ENCODE measurements at places on chromosomes 4 and X.
A peak's percentile ranks its signal among the peaks of the same experiment; 100 is the strongest.

DNA sequence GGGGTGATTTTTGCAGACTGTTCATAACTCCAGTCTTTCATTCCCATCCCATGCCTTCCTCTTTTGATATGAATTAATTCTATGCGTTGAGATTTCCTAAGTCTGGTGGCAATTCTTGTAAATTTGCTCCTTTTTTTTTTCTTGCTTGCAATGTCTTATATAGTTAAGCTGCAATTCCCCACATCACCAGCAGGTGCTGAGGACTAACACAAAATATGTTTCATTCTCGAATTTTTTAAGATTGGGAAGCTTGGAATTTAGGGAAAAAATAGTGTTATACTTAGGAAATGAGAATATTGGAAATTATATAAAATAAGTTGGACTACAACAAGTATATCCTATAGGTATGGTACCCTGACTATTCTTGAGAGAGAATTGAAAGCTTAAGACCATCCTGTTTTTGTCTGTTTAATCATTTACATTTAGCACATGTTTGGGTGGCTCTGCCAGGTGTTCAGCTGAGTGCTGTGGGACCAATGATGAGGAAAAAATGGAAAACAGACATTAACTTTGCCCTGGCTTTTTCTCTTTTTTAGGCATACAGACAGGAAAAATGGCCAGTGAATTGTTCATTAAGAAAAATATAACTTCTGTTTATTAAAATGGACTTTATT is 30.2 kb downstream of the AFF2 start:
- DNase-seq, result no peak

DNA sequence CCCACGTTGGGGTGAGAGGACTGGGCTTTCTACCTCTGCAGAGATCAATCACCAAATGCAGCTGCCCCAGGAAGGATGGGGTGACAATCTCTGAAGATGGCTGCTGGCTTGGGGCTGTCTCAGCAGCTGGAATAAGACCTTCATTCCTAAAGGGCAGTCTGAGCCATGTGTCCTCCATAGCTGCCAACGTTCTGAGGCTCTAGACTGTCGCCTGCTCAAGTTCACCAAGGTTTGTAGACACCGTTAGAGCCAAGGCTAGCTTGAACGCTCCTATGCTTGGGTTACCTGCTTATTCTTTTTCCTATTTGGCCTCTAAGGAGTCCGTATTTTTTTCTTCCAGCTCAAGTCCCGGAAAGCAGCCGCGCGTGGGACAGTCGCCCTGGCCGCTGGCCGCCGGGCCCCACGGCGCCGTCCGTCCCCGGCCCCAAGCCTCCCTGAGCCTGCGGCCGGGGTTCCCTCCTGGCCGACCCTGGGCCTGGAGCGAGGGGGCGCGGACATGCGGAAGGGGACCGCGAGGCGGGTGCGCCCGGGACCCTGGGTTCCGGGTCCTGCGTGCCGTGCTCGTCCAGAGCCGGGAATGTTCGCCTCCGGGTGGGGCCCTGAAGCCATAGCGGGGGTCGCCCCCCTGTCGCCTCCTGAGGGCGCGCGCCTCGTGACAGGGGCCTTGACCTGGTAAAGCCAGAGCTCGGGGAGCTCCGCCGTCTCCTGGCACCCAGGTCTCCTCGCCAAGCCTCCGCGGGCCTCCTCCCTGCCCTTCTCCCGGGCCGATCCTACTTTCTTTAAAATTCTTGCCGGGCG is 23.3 kb downstream of the MRFAP1 start:
- DNase-seq, result no peak

DNA sequence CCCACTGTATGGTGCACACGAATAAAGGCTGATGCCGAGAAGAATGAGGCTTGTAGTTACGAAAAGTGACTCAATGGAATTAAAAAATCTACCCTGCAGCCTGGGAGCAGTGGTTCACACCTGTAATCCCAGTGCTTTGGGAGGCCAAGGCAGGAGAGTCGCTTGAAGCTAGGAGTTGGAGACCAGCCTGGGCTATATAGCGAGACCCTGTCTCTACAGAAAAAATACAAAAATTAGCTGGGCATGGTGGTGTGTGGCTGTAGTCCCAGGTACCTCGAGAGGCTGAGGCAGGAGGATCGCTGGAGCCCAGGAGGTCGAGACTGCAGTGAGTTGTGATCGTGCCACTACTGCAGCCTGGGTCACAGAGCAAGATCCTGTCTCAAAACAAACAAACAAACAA is 11.7 kb upstream of the OPN1LW start:
- no peak for DNase-seq

GRCh38 chrX:42366181-42366580 is 411.8 kb downstream of the PPP1R2C start:
- DNase-seq, result no peak

- DNase-seq, result no peak
Measured at GRCh38 chr4:78613522-78614321, 62.2 kb downstream of the ANXA3 start.

DNA sequence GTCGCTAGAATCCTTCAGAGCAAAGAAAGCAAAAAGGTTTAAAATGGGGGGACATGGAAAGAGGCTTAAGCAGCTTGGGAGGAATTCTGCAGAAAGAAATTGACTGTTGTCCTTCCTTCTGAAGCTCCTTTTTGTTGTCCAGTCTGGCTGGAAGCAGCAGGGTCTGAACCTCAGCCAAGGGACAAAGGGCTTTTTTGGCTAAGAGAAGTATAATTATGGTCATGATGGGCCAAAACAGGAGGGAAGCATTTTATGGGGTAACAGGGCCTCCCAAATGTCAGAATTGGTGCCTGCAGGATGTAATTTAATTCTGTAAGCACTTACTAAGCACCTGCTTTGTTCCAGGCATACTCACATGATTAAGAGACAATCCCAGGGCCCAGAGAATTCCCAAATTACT is 74.2 kb upstream of the CPEB2 start:
- DNase-seq, result no peak

GRCh38 chr4:133624744-133625143 is 475.6 kb downstream of the PCDH10 start:
- DNase-seq, result no peak

DNA sequence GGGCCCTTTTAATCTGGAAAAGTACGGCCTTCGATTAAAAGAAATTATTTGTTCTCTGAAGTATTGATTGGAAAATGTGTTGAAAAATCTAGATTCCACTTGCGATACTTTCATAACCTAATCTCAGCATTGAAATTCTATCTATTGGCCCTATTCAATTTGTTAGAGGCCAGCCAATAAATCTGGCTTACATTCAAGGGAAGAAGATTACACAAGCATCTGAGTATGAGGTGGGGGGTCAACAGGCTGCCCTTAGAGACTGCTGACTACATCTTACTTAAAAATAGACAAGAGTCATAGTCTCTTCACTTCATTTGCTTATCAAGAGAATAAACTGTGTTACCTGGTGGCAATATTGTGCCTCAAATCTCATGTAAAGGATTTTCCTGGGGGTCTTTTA is 248.0 kb upstream of the KCNIP4 start:
- DNase-seq, result no peak

- DNase-seq, result no peak
Measured at GRCh38 chr4:82551734-82552133, 10.1 kb downstream of the TMEM150C start.

DNA sequence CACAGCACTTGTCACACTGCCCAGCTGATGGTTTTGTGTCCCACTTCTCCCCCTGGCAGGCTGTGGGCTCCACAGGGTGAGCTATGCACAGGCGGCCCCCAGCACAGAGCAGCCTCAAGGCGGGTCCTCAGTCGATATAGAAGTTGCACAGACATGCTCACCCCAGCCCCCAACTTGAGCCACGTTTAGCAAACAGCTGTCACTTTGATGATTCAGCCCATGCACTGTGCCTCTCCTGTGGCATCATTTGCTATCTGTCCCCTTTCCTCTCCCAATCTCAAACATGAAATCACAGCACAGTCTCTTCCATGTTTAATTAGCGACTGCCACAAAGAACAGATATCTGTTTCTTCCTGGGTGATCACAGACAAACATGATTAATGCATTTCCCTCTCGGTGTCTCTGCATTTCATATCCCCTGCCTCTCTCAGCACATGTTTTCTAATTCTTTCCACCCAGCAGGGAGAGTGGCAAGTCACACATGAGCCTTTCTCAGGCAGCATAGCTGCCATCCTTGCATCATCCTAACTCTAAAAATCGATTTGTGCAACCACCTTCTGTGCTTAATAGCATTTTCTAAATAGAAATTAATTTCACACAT is 204.9 kb downstream of the EVC2 start:
- no peak for DNase-seq

- peak; percentile 3 for DNase-seq
Measured at GRCh38 chr4:161564230-161564834, 599.5 kb downstream of the FSTL5 start.

- no peak for DNase-seq
Measured at GRCh38 chrX:462853-463252, 76.1 kb upstream of the PPP2R3B start.

GRCh38 chr4:84578540-84579402 is 4.2 kb upstream of the CDS1 start:
- peak; percentile 13 for DNase-seq

DNA sequence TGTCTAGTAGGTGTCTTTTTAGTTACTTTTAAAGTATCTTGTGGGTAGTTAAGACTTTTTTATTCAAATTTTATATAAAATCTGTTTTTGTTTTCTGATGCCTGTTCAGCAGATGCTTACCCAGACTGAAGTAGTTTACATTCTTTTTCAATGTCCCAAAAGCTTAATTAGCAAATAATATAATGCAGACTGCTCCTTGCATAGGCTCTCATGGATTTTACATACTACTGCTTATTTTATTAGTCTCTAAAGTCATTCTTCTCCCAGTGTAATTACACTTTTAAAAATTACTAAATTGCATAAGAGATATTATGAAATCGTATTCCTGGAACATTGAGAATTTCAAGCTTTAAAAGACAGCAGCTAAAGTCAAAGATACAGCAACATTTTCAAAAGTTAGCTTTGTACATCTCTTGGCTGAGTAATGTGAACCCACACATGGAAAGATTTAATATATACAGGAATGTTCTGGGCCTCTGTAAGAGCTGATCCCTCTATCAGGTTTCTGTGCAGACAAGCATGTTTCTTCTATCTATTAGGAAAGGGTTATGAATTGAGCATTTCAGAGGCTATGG is 148.4 kb upstream of the SPRY1 start:
- no peak for DNase-seq

- DNase-seq, result no peak
Measured at GRCh38 chrX:104695593-104695992, 129.6 kb downstream of the IL1RAPL2 start.

GRCh38 chr4:173490256-173490655 is 39.8 kb downstream of the HAND2 start:
- DNase-seq, result no peak

- DNase-seq, result no peak
Measured at GRCh38 chr4:11507920-11508319, 79.2 kb upstream of the HS3ST1 start.

DNA sequence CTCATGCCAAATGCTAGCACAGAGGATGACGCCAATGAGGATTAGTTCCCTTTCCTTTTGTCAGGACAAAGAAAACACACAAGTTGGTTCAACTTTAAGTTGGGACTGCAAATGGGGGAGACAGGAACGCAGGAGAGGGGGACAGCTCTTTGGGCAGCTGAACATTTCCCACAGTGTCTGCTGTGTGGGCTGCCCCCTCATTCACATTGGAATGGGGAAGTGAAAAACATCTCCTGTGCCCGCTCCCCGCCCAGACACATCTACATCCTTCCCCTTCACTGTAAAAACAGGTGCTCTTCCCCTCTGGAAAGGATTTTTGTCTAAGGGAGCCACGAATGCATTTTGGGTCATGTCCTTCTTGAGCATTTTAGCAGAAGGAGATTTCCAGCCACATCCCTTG is 44.5 kb upstream of the TBC1D9 start:
- no peak for DNase-seq

- DNase-seq, result no peak
Measured at GRCh38 chrX:31384471-31384870, 312.6 kb upstream of the FTHL17 start.

- DNase-seq, result no peak
Measured at GRCh38 chrX:10325611-10326010, 168.8 kb downstream of the CLCN4 start.

DNA sequence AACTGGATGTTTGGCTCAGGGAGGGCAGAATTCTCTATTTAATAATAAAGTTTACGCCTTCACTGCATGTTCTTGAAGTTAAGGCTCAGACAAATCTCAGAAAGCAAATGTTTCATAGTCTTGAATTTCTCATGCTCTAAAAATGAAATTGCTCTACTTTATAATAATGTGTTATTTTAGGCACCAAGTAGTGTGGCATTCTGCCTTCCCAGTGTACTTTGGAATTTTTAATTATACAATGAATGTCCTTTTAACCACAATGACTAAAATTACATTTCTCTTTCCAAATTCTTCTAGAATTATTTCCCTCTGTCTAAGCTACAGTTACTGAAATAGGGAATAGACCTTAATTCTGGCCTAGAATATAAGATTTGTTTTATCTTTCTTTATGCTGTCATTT is 97.9 kb upstream of the PDE5A start:
- DNase-seq, result no peak

- no peak for DNase-seq
Measured at GRCh38 chr4:133968174-133968573, 233.4 kb downstream of the PABPC4L start.

DNA sequence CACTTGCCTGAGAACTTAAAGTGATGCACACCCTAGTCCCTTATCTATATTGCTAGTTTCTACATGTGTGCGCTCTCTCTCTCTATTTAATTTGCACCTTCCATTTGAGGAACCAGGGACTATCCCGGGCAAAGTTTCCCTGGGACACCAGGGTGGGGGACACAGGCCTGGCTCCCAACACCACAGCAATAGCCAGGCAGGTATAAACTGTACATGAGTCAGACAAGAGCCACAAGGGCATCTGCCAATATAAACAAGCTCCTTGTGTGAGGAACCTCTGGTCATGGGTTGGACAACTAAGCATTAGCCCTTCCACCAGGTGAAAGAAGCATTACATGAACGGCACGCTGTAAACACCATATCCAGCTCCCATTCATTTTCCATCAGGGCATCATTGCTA is 455.5 kb downstream of the STIM2 start:
- no peak for DNase-seq

- DNase-seq, result no peak
Measured at GRCh38 chr4:20509315-20509714, 190.9 kb upstream of the PACRGL start.

- DNase-seq, result no peak
Measured at GRCh38 chrX:38982370-38982769, 181.1 kb downstream of the MID1IP1 start.

- no peak for DNase-seq
Measured at GRCh38 chr4:16070203-16070602, 13.6 kb downstream of the PROM1 start.
